EL (cell line): ENCODE measurements at places on chromosomes 11 and 22.

- DNase-seq, result no peak
Observed at GRCh38 chr11:72236774-72237111, 7.2 kb downstream of the PHOX2A start.

GRCh38 chr11:2399488-2400068 is 972 bp upstream of the TSSC4 start:
- DNase-seq, result no peak

GRCh38 chr22:24142241-24142640 is 39.0 kb upstream of the SUSD2 start:
- no peak for DNase-seq

- no peak for DNase-seq
Observed at GRCh38 chr11:61497876-61498275, 10.7 kb upstream of the LRRC10B start.

DNA sequence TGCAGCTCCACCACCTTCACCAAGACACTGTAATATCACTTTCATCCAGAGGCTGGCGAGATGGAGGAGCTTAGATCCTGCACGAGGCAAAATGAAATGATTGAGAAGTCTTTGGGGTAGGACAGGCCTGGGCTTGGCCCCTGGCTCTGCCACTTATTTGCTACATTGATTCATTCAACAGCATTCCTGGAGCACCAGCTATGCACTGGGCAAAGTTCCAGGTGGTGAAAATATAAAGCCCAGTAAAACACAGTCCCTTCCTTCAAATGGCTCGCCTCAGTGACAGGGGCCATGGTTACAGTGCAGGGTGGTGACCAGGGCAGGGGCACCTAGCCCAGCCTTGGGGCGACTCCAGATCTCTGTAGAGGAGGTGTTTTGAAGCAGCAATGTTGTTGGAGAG is 19.7 kb downstream of the ALX4 start:
- peak; percentile 47 for DNase-seq

GRCh38 chr11:69003866-69004367 is 9.1 kb downstream of the MRGPRF start:
- DNase-seq, result no peak

DNA sequence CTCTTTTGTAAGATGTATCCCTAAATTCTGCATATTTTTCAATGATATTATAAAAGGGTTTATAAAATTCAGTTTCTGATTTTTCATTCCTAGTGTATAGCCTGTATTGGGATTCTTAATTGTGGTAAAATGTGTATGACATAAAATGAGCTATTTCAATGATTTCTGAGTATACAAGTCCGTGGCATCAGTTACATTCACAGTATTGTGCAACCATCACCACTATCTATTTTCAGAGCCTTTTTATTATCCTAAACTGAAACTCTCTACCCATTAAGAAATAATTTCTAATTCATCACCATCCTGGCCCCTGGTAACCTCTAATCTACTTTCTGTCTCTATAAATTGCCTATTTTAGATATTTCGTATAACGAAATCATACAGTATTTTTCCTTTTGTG is 39.8 kb downstream of the EIF3F start:
- no peak for DNase-seq

DNA sequence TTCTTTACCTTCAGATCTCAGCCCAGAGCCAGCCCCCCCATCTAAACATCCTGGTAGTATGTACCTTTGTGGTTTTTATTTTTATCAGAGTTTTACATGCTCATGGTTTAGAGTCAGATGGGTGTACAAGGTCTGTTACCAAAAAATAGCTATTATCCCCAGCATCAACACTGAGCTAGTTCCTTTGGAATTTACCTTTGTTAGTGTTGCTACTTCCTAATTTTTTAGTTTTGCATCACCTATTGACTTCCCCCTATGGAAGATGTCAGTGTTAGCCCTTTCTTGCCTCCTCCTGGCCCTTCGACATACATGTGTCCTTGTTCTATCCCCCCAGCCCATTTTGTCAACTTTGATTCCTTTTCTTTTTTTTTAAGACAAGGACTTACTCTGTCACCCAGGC is 7.4 kb downstream of the UPB1 start:
- no peak for DNase-seq

GRCh38 chr11:86396396-86396795 is 21.7 kb downstream of the CCDC81 start:
- DNase-seq, result peak; percentile 83

GRCh38 chr11:57224537-57224936 is 12.5 kb downstream of the APLNR start:
- DNase-seq, result peak; percentile 66

- no peak for DNase-seq
Observed at GRCh38 chr11:13033760-13034533, 24.8 kb downstream of the RASSF10 start.

DNA sequence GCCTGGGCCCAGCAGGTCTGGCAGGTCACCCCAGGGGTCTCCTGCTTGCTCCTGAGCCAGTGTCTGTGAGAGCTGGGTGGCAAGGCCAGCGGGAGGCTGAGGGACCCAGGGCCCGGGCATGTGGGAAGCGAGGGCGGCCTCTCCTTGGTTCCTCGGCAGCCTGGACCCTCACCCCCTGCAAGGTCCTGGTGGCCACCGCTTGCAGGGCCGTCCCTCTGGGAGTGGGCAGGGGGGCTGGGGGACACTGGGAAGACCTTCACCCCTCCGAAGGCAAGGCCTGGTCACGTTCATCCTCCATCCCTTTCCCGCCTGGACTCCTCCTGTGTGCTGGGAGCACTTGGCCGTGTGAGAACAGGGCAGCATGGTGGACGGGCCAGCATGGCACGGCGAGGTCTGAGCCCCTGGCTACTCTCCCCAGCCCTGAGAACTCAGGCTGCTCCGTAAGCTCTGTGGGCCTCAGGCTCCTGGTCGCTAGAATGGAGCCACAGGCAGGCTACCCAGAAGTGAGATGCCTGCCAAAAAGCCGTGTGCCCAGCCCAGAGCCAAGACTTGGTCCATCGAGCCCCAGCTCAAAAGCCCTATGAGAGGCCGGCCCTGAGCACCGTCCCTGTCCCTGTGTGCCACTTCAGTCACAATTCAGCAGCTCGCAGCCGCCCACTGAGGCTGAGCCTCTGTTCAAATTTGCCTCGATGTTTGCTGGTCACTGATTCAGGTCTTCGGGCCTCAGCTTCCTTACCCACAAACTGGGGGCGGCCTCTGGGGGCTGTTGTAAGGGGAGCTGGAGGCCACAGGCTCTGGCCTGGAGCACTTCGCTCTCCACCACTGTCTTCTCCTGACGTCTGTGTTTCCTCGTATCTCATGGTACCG is 45.0 kb downstream of the IGLL1 start:
- no peak for DNase-seq

DNA sequence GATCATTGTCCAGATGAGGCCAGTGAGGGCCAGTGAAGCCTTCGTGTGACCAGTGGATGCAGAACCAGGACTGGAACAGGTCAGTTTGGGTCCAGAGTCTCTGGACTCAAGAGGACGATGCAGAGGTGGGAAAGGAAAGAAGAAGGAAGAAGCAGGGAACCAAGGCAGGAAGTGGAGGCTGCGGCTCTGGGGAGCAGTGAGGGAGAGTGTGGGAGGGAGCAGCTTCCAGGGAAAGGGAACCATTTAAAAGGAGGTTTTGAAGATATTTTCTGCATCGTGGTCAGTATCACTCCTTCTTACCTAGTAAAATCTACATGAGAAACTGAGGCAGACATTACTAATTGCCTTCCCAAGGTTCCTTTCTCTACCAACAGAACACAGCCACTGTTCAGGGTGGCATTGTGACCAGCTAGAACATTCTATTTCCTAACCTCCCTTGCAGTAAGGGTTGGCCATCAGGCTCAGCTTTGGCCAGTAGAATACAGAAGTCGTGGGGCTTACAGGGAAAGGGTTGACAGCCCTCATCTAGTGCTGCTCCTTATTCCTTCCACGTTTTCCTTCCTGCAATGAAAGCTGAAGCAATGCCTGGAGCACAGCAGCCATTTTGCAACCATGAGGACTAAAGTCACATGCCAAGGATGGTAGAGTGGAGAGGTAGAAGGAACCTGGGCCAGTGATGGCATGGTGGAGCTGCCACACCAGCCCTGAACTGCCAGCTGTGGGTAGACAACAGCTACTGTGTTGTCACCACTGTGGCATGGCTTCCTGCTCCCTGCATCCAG is 29.1 kb upstream of the LINC01488 start:
- no peak for DNase-seq

GRCh38 chr11:126359431-126360048 is 4.1 kb downstream of the ST3GAL4 start:
- DNase-seq, result peak; percentile 47

DNA sequence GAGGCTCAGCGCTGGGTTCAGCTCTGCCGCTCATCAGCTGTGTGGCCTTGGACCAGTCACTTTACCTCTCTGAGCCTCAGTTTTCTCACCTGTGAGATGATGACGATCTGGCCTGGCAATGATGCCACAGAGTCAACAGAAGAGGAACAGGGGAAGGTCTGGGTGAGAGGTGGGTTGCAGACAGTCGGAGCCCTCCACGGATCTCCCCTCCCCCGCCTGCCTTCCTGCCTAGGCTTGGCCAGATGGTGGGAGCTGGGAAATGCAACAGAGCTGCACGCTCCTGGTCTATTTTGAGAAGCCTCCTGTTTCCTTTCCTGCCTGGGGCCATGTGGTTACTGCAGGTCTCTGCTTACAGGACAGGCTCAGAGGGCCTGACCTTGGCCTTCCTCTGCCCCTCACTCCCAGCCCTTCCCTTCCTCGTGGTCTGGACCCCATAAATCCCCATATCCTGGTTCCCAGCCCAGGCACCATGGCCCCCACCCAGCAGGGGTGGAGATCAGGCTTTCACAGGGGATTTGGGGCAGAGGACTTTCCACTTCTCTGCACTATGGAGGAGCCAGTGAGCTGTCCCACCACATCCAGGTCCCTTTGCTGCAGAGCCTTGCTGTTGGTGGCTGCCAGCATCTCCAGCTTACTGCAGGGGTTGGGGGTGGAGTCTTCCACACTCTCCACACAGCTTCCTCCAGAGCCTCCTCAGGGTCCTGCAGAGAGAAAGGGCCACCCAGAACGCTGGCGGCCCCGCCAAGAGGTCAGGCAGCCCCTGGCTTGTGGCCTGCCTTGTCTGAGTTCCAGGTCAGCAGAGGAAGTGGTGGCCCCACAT is 46.9 kb downstream of the C11orf96 start:
- DNase-seq, result no peak

GRCh38 chr11:134555510-134555909 is 143.5 kb upstream of the B3GAT1 start:
- no peak for DNase-seq

GRCh38 chr11:17408641-17409040 is 20.2 kb upstream of the KCNJ11 start:
- DNase-seq, result no peak

- DNase-seq, result no peak
Observed at GRCh38 chr11:105110688-105111030, 28.9 kb downstream of the CARD18 start.

GRCh38 chr11:45087900-45088160 is 58.6 kb upstream of the PRDM11 start:
- DNase-seq, result no peak

DNA sequence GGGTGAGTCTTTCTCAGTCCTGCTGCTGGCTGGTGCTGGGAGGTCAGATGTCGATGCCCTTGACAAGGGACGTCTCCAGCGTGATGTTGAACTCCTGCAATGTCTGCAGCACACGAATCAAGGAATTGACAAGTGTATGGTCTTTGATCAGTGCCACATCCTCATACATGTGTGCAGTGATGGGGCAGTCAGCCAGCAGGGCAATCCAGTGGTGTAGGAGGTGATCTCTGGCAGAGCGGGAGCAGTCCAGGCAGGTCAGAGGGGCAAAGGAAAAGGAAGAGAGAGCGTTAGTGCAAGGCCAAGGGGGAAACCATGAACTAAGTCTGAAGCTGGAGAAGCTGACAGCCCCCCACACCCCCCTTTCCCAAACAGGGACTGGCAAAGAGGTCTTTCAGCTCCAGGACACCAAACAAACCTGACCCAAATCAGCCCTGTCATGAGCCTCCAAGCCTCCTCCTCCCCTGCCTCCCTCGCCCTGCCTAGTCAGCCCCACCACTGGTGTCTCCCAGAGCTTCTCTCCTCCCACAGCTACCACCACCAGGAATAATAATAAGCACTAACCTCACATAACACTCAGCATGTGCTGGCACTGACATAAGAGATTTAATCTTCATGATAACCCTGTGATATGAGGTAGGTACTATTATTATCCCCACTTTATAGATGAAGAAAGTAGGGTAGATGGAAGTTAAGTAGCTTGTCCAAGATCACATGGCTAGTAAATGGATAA is 48.4 kb upstream of the SCUBE2 start:
- no peak for DNase-seq

DNA sequence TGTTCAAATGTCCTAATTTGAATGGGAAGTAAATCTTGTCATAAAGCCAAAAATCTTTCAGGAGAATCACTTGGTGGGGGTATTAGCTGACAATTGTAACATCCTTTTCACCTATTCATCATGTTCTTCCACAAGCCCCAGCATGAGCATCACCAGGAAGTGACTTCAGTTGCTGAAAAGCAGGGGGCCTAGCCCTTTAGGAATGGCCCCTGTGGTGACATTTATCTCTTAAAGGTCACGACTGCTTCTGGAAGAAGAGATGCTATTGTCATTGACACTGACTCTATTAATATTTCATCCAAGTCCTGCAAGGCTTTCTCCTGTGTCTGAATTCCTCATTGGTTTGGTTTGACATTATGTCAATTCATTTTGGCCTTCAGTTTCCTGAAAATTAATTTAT is 92.6 kb downstream of the OR5AK2 start:
- DNase-seq, result no peak

- peak; percentile 80 for DNase-seq
Observed at GRCh38 chr11:29293825-29294224, 723.0 kb downstream of the KCNA4 start.

GRCh38 chr22:20021196-20022181 is 579 bp downstream of the TANGO2 start:
- DNase-seq, result peak; percentile 45

DNA sequence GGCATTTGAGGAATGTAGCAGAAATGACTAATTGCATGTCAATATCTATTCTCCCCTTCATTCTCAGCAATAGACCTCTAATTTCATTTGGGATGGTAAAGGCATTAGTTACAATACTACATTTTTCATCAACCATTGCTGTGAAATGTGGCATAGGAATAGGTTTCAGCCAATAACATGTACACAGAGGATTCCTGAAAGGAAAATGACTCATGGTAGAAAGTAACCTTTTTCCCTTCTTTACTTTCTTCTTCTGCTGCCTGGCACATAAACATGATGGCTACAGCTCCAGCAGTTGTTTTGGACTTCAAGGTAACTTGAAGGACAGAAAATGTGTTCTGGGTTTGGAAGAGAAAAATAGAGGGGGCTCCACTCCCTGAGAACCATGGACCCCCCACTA is 231.8 kb upstream of the CTSC start:
- peak; percentile 8 for DNase-seq

GRCh38 chr22:27918341-27919221 is 475 bp downstream of the PITPNB start:
- peak; percentile 67 for DNase-seq

GRCh38 chr11:35061516-35062440 is 77.2 kb upstream of the CD44 start:
- DNase-seq, result no peak

GRCh38 chr11:69699213-69699612 is 4.6 kb downstream of the FGF19 start:
- no peak for DNase-seq

- DNase-seq, result no peak
Observed at GRCh38 chr11:44002191-44003093, 45.3 kb upstream of the ACCSL start.

GRCh38 chr11:34643846-34644245 is 23.0 kb downstream of the EHF start:
- DNase-seq, result peak; percentile 42

GRCh38 chr22:42721045-42721434 is 370 bp upstream of the A4GALT start:
- peak; percentile 35 for DNase-seq
